Left lung (tissue), 14 donors: ENCODE measurements at places on chromosomes 13 and 19. TPM values are rescaled to one million over a fixed set of nuclear protein-coding genes. Genes with fewer than 3 reads are reported as not detected.

GRCh38 chr19:2514981-2515518 is 39.1 kb downstream of the GADD45B start:
- H3K36me3 ChIP-seq, result no peaks in the 10 kb centered on the region
- no peaks in the 10 kb centered on the region for H3K4me1 ChIP-seq
- H3K4me3 ChIP-seq, result no peak overlapping the region
- H3K27ac ChIP-seq, result no peak overlapping the region

DNA sequence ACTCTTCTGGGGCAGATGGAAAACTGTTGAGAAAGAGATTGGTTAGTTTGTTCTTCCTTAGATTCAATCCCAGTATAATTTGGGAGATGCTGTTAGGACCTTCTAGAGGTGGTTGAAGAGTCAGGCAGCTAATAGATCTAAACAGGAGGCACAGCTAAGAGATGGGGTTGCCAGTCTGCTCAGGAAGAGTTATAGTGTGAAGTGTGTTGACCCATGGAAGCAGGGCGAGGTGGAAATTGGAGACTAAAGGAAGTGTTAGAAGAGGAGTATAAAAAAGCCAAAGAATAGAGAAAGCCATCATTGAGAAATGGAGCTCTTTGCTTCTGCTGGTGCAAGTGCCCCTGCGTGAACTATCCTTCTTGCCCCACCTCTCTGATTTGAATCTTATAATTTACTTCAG is 3.8 kb upstream of the OXGR1 start:
- H3K4me3 ChIP-seq, result no peak overlapping the region
- H3K27me3 ChIP-seq, result peaks cover 33% of the 10 kb centered on the region
- H3K36me3 ChIP-seq, result no peaks in the 10 kb centered on the region
- H3K4me1 ChIP-seq, result no peaks in the 10 kb centered on the region
- H3K27ac ChIP-seq, result no peak overlapping the region

- no peaks in the 10 kb centered on the region for H3K4me1 ChIP-seq
- no peaks in the 10 kb centered on the region for H3K36me3 ChIP-seq
- DNase-seq, result no peak
- no peak overlapping the region for H3K4me3 ChIP-seq
- H3K27ac ChIP-seq, result no peak overlapping the region
- no peaks in the 10 kb centered on the region for H3K27me3 ChIP-seq
These were observed 447.9 kb downstream of the DCT start for GRCh38 chr13:94031609-94032008.

- H3K4me1 ChIP-seq, result peaks cover 25% of the 10 kb centered on the region
- no peak overlapping the region for H3K4me3 ChIP-seq
- DNase-seq, result no peak
- no peaks in the 10 kb centered on the region for H3K36me3 ChIP-seq
These were observed 27.9 kb upstream of the NANOS3 start for GRCh38 chr19:13848798-13849676.

- peaks cover 54% of the 10 kb centered on the region for H3K4me1 ChIP-seq
- no peak for DNase-seq
- no peaks in the 10 kb centered on the region for H3K27me3 ChIP-seq
- H3K4me3 ChIP-seq, result no peak overlapping the region
- H3K36me3 ChIP-seq, result peaks cover 100% of the 10 kb centered on the region
These were observed 34.4 kb downstream of the CAPN12 start for GRCh38 chr19:38709671-38710415.

- no peaks in the 10 kb centered on the region for H3K27me3 ChIP-seq
- H3K36me3 ChIP-seq, result no peaks in the 10 kb centered on the region
- DNase-seq, result no peak
These were observed 248.7 kb downstream of the TDRD3 start for GRCh38 chr13:60645676-60646075.

GRCh38 chr13:37047032-37047431 is 12.5 kb downstream of the SUPT20H start:
- no peak overlapping the region for H3K4me3 ChIP-seq
- no peak for DNase-seq
- no peak overlapping the region for H3K27ac ChIP-seq
- peaks cover 64% of the 10 kb centered on the region for H3K36me3 ChIP-seq
- H3K4me1 ChIP-seq, result peaks cover 6% of the 10 kb centered on the region

- H3K4me1 ChIP-seq, result no peaks in the 10 kb centered on the region
- H3K27ac ChIP-seq, result no peak overlapping the region
- no peak overlapping the region for H3K4me3 ChIP-seq
These were observed 135.2 kb downstream of the PCDH9 start for GRCh38 chr13:67094952-67095351.

GRCh38 chr19:55649268-55650125 is 1.5 kb downstream of the CCDC106 start:
- H3K27ac ChIP-seq, result peak overlapping the region; percentile 65
- peaks cover 51% of the 10 kb centered on the region for H3K4me1 ChIP-seq
- H3K4me3 ChIP-seq, result no peak overlapping the region
- no peak for DNase-seq
- peaks cover 22% of the 10 kb centered on the region for H3K36me3 ChIP-seq

GRCh38 chr19:49588365-49589122 is 2.4 kb upstream of the PRR12 start:
- no peaks in the 10 kb centered on the region for H3K36me3 ChIP-seq
- DNase-seq, result no peak
- no peaks in the 10 kb centered on the region for H3K4me1 ChIP-seq

Gene CGB5
- 0.50 TPM for total RNA-seq

Gene PLIN3
- 51.4 TPM for total RNA-seq

GRCh38 chr19:55353356-55353802 is 1.1 kb downstream of the COX6B2 start:
- DNase-seq, result no peak
- H3K36me3 ChIP-seq, result no peaks in the 10 kb centered on the region
- H3K4me3 ChIP-seq, result peak overlapping the region; percentile 40
- H3K4me1 ChIP-seq, result peaks cover 7% of the 10 kb centered on the region
- peaks cover 85% of the 10 kb centered on the region for H3K27me3 ChIP-seq
- no peak overlapping the region for H3K27ac ChIP-seq

GRCh38 chr19:49874503-49875157 is 2.5 kb downstream of the AKT1S1 start:
- peaks cover 2% of the 10 kb centered on the region for H3K4me1 ChIP-seq
- H3K36me3 ChIP-seq, result peaks cover 38% of the 10 kb centered on the region
- no peaks in the 10 kb centered on the region for H3K27me3 ChIP-seq
- no peak overlapping the region for H3K27ac ChIP-seq

DNA sequence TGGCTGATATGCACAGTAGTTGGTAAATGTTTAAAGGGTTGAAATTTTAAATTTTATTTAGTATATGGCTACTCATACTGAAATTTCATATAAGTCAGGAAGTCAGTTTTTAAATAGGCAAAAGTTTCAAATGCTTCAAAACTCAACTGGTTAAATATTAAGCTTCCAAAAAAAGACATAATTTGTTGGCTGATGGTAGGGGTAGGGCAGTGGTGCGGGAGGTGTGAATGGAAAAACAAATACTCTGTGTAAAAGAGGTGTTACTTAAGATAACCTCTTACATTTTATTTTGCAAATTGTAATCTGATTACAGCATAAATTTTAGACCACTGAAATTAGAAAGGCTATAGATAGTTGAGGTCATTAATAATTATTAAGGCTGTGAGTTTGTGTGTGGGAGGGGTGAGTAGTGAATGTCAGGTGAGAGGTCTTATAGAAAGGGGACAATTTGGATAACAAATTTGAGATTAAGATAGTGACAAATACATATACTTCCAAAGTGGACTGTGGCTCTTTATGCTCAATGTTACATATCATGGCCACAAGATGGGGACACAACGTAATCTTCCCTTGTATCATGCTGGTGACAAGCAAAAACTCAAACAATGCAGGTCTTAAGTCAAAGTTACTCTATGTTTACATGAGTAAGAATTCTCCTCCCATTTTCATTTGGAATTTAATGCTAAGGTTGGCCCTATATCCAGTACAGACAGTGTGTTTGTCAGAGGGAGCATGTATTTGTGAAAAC is 36.6 kb upstream of the OXGR1 start:
- no peak overlapping the region for H3K4me3 ChIP-seq
- no peaks in the 10 kb centered on the region for H3K36me3 ChIP-seq
- peak; percentile 52 for DNase-seq
- peaks cover 6% of the 10 kb centered on the region for H3K4me1 ChIP-seq
- no peaks in the 10 kb centered on the region for H3K27me3 ChIP-seq

Gene ZNF726
- 5.1 TPM for total RNA-seq

DNA sequence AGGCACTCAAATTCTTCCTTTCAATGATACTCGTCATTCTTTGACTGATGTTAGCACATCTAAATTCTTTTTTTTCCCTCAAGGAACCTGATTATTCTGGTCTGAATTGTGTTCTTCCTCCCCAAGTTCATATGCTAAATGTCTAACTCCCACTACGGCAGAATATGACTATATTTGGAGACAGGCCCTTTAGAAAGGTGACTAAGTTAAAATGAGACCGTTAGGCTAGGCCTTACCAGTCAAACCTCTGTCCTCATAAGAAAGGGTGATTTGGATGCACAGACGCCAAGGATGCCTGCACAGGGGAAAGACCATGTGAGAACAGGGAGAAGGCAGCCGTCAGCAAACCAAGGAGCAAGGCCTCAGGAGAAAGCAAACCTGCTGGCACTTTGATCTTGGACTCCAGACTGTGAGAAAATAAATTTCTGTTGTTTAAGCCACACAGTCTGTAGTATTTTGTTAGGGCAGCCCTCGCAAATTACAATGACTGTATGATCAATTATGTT is 13.1 kb upstream of the FOXO1 start:
- H3K4me1 ChIP-seq, result peaks cover 6% of the 10 kb centered on the region
- H3K27me3 ChIP-seq, result no peaks in the 10 kb centered on the region
- DNase-seq, result no peak
- H3K27ac ChIP-seq, result no peak overlapping the region
